Kasumi-1 (cell line): ENCODE measurements at places on chromosomes 13 and 19.

DNA sequence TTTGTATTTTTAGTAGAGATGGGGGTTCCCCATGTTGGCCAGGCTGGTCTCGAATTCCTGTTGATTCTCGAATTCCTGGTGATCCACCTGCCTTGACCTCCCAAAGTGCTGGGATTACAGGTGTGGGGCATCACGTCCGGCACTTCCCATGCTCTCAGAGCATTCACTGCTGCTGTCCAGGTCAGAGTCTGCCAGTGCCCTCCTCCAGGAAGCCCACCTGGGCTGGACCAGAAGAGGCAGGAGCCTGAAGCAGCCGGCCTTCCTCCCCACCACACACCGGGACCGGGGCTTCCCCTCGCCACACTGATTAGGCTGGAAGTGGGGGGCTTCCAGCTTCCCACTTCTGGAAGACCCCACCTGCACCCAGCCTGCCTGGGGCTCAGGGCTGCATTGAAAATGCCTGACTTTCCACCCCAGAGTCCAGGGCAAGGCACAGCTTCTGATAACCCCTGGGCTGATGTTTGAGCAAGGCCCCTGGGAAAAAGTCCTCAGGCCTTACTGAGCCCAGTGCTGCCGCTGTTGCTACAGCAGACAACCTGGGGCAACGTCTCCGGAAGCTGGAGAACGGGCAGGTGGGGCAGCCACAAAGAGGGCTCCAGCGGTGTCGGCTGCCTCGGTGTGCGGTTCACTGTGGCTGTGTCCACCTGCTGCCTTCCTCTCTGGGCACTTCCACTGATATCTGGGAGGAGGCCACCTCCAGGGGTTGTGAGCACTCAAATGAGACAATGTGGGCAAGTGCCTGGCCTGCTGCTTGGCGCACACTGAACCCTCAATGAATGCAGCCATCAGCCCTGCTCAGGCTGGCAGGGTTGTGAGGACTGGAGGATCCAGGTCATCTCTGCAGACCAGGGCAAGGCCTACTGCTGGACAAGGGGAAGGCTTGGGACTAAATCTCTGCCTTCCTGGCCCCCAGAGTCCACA, 22.6 kb downstream of the CEBPA start:
- no peak for DNase-seq

- no peak for DNase-seq
These were observed 12.6 kb upstream of the CSNK1A1L start for GRCh38 chr13:37118016-37118415.

- no peak for DNase-seq
These were observed 39.9 kb downstream of the FOXO1 start for GRCh38 chr13:40626561-40626960.

- no peak for DNase-seq
These were observed 114.7 kb downstream of the RAP2A start for GRCh38 chr13:97548711-97549110.

- no peak for DNase-seq
These were observed 181.7 kb downstream of the UQCRFS1 start for GRCh38 chr19:29031216-29031615.

DNA sequence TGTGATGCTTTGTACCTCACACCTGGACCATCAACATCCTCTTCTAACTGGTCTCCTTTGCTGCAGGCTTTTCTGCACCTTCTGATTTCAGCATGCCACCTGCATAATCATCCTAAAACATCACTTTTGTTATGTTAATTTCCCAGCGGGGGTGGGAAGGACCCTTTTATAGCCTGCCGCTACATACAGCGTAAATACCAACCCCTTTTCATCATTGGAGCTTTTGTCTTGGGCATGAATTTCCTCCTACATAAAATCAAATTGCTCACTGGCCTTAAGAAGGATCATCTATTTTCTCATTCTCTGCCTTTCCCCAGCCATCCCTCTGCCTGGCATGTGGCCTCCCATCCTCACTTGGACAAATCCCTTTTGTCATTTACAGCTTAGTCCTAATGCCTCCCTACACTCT, 124.7 kb downstream of the RBM26 start:
- no peak for DNase-seq

DNA sequence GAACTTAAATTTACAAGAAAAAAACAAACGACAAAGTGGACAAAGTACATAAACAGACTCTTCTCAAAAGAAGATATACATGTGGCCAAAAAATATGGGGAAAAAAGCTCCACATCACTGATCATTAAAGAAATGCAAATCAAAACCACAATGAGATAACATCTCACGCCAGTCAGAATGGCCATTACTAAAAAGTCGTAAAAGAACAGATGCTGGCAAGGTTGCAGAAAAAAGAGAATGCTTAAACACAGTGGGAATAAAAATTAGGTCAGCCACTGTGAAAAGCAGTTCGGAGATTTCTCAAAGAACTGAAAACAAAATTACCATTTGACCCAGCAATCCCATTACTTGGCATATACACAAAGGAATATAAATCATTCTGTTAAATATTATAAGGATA, 132.7 kb downstream of the UGGT2 start:
- no peak for DNase-seq

GRCh38 chr19:46733690-46734292, 12.1 kb upstream of the FKRP start:
- DNase-seq, result peak; percentile 73

GRCh38 chr13:113618455-113618854, 33.9 kb downstream of the TFDP1 start:
- DNase-seq, result no peak
